ENCODE measurements at places on chromosomes 2 and 18.
A peak's percentile ranks its signal among the peaks of the same experiment; 100 is the strongest.

DNA sequence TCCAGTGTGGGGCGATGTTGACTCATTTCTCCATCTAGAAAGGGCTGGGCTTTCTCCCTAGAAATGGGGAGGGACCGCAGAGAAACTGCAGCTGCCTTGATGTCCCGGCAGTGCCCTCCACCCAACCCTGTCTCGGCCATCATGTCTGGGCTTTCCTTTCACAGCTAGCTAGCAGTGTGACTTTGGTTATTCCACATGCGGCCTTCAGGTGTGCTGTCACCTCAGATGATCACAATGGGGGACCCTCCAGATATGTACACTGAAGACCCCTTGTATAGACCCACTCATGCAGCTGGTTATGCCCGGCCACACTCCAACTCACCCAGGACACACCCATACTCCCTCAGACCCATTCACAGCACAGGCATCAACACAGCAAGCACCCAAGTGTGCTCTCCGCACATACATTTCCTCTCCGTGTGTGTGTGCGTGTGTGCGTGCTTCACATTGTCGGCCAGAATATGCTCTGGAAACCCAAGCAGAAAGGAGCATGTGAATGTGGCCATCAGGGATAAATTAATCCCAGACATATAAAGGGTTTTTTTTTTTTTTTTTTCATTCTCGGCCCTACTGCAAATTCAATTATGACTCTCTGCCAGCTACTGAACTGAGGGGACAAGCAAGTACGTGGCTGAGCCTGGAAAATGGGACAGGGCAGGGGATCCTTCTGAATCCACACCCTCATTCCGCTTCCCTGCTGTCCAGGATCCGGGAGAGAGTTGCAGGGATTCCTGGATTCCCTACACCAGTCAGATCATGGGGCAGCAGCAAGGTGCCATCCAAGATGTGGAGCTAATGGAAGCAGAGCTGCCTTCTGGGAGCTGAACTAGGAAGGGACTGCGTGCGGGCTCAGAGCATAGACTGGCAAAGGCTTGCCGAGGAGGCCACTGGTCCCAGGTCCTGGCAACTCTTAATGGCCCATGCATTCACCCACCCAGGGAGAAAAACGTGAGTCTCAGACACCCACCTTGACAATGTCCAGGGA lies 240.2 kb downstream of the DYSF start:
- DNase-seq = no peak

GRCh38 chr2:116094196-116094595 lies 1651.8 kb downstream of the DPP10 start:
- DNase-seq = no peak

GRCh38 chr2:230823264-230823964 lies 41.3 kb upstream of the ITM2C start:
- DNase-seq = no peak

DNA sequence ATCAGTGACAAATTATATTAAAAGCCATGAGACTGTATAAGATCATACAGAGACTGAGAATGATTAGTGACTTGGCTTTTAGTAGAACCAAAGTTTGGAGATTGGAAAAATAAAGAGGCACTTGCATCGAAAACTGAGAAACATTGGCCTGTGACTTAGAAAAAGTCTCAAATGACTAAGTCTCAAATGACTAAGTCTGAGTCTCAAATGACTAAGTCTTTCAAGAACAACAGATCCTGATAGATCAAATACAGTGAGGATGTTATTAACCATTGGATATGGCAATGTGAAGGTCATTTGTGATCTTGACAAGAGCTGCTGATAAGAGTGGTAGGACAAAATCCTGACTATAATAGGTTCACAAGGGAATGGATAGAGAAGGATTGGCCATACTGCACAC lies 135.5 kb upstream of the FANCL start:
- no peak for DNase-seq

- DNase-seq = peak; percentile 50
These were observed 6.5 kb downstream of the GKN1 start for GRCh38 chr2:68980956-68981355.

DNA sequence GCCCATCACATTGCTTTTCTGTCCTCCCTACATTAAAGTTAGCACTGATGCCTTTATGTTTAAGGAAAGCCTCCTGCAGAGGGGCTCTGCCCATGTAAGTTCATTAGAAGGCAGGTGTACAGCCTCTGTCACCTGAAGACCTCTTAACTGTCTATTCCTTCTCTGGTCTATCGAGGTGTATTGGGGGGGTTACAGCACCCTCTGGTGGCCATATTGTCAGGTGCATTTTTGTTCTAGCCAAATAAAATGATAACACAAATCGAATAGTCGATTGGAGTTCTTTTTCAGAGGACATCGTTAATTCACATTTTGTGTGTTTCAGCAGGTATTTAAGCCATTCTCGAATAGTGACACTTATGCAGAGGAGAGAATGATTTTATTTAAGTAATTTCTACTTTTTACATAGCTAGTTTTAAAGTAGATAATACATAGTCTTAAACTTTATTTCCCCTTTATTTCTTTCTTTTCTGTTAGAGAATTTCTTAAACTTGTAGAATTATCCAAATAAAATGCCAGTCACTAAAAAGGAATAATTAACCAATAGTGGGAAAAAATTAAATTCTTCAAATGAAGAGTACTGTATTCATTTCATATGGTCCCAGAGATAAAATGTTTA lies 136.8 kb downstream of the NEDD4L start:
- peak; percentile 33 for DNase-seq

DNA sequence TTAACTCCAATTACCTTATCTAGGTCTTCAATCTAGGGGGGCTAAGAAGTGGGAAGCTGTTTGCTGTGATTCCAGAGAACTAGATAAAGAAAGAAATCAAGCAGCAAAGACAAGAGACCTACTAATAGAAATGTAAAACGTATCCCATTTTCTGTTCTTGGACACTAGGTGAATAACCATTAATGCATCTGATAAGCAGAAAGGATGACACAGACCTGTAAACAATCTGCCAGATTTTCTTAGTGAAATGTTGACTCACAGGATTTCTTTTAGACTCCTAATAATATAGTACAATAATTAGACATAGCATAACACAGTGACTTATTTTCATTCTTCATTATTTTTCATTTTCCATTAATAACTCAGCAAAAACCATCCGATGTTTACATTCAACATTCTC lies 1.3 kb downstream of the WDR35 start:
- no peak for DNase-seq

DNA sequence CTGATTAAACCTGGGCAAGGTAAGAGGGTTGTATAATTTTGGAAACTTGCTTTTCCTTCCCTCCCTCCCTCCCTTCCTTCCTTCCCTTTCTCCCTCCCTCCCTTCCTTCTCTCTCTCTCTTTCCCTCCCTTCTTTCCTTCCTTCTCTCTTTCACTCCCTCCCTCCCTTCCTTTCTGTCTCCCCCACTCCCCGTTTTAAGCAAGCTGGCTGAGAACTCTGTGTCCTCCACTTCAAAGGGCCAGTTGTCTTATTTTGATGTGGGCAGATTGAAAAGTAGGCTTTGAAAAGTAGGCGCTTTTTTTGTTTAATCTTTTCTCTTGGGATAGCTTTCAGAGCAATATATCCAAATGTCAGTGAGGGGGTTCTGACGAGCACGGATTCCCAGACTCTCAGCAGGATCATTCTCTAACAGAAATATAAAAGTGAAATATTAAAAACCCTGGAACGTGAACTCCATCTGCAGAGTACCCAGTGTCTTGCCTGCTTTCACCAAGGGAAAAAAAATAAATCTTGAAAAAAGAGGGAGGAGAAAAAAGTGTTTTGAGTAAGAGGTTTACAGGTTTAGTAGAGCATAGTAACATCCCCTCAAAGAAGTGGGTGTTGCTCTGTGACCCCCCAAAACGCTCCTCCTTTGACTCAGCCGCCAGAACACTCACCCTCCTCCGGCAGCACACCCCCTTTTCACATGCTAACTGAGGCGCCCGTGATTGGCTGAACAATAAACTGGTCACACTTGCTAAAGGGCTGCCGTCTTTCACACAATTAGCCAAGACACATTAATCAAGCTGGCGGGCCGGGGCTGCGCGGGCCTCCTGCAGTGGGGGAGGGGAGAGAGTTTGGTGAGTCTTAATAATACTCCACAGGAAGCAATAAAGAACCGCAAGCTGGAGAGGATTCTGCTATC lies 52.2 kb downstream of the CDK15 start:
- no peak for DNase-seq

DNA sequence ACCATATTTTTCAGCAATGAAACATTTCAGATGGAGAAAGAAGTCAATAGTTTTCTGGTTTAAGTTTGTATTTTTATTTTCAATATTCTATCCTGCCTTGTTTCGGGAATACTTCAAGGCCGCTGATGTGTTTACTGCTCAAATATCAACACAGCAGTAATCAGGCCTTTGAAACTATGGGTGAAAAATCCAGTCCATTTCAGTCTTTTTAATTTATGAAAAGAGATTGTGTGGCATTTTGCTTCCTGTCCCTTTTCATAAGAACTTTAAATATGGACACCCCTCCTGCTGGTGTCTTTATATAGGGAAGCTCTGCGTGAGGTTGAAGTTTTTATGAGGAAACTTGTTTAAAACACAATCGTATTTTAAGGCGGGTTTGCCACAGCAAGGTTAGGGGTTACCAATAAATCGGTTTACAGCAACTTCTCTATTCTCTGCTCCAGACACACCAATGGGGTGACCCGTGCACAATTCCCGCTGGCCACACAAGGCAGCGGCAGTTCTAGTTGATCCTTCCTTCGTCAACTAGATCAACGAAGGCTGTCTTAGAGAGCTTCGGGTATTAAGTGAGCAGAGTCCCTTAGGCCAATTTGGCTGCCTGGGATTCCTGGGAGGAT lies 1.2 kb upstream of the TANC1 start:
- no peak for DNase-seq

GRCh38 chr2:217847115-217847514 lies 155.7 kb downstream of the TNS1 start:
- DNase-seq = no peak

- peak; percentile 69 for DNase-seq
These were observed 53.1 kb downstream of the CWC22 start for GRCh38 chr2:179954026-179954425.

GRCh38 chr2:31217465-31218200 lies at the start of gene CAPN14:
TSS of gene CAPN14 (minus strand) at chr2:31217515. CDS start at chr2:31205447, 12,068 bp downstream.
- no peak for DNase-seq

GRCh38 chr2:125312342-125312741 lies 1287.3 kb downstream of the CNTNAP5 start:
- DNase-seq = no peak

GRCh38 chr2:29787473-29788465 lies 133.6 kb downstream of the ALK start:
- DNase-seq = no peak

- DNase-seq = no peak
These were observed 180.2 kb downstream of the OSR1 start for GRCh38 chr2:19178175-19178574.

- DNase-seq = no peak
These were observed 300.8 kb downstream of the BCL11A start for GRCh38 chr2:60252581-60253150.

DNA sequence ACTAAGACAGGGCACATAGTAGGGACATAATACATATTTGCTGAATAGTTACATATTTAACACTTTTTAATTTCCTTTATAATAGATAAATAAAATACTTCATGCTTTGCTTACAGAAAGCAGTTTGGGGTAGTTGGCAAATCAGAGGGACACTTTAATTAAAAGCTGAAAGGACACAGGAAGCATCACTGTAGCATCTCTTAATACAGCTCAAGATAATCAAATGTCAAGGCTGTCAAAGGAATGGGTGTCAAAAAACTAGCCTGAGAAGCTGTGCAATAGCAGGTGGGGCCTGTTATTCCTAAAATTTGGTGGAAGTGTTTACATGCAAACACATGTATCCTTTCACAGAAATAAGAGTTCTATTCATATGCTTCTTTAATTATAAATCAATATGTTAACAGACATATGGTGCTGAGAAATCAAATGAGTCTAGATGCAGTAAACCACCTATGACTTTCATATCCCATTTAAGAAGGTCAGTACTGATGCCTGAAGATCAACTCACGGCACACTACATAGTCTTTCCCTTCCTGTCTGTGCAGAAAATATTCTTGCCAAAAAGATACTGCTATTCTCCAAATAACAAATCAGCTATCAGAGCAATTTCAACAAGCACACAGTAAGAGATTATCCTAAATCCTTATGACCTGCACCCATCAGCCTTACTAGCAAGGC lies 174.6 kb downstream of the STK39 start:
- DNase-seq = no peak

DNA sequence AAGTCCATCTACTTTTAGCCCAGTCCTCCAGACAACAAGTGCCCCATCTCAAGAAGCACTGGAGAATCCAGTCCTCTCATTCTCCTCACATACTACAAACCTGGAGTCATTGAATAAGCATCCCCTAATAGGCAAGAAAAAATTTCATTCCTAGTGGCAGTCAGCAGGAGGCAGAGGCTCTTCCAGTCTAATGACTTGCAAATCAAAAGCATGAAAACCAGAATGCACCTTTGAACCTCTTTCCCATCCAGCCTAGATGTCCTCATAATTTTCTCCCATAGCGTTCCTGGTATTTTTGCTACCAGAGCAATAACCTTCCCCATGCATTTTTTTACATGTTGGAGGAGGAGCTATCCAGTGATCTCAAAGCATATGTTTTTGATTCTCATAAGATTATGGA lies 252.6 kb downstream of the TTC32 start:
- no peak for DNase-seq

DNA sequence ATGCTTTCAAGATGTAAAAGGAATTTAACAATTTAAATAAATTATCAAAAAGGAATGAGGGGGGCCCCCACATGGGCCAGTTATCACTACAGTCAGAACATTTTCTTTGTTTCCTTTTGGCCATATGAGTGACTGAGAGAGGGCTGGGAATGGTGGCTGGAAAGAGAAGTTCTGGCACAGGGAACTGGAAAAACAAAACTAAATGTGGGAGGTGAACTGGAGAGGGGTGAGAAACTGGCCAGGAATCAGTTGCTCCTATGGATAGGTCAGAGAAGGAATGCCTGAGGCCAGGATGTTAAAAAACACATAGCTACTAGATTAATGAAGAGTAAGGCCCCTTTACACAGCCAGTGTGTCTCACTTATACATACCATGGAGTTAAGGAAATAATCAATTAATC lies 121.0 kb downstream of the RBMS1 start:
- DNase-seq = no peak

GRCh38 chr18:67243799-67244587 lies 272.5 kb downstream of the DSEL start:
- no peak for DNase-seq

GRCh38 chr2:189092936-189093335 lies 86.6 kb downstream of the COL5A2 start:
- DNase-seq = no peak
